ENCODE measurements at places on chromosomes 12 and 14.

DNA sequence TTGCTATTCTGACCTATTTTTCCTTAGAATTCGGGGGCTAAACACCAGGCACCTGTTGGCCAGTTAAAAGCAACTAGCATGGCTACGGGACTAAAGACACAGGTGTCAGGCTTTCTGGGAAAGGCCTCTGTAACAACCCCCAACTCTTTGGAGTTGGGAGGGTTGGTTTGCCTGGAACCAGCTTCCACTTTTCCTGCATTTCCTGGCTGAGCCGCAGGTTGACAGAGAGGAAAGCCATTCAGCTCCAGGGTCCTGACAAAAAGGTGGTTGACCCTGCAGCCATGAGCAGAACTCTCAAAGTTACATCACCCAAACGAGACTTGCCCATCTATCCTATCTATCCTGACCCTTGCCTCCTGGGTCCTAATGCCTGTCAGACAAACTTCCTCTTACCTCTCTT, 375.4 kb upstream of the SFSWAP start:
- no peak for DNase-seq

- peak; percentile 94 for DNase-seq
These were observed 44.3 kb upstream of the STRN3 start for GRCh38 chr14:31070431-31070830.

DNA sequence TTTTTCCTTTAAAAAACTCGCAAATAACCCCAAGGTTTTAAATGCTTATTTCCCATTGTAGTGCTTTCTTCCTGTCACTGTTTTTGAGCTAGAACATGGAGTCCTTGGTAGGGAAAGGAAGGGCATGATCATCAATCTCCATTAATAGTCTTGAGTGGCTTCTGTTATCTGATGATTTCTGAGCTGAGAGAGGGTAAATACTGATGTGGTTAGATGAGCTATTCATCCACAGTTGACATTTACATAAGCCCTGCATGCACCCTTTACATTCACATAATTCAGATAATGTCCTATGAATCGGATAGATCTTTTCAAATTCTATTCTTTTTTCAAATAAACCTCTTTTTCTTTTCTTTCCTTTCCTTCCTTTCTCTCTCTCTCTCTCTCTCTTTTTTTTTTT, 81.4 kb downstream of the NTN4 start:
- no peak for DNase-seq

GRCh38 chr12:41946106-41946505, 198.6 kb downstream of the GXYLT1 start:
- DNase-seq, result no peak

- DNase-seq, result no peak
These were observed 77.0 kb upstream of the FOXN3 start for GRCh38 chr14:89493877-89494634.
